Neuronal stem cell (in vitro differentiated cells): ENCODE measurements at places on chromosomes 1 and 21.

GRCh38 chr1:189656628-189657530 is 820.8 kb downstream of the BRINP3 start:
- no peak for DNase-seq

DNA sequence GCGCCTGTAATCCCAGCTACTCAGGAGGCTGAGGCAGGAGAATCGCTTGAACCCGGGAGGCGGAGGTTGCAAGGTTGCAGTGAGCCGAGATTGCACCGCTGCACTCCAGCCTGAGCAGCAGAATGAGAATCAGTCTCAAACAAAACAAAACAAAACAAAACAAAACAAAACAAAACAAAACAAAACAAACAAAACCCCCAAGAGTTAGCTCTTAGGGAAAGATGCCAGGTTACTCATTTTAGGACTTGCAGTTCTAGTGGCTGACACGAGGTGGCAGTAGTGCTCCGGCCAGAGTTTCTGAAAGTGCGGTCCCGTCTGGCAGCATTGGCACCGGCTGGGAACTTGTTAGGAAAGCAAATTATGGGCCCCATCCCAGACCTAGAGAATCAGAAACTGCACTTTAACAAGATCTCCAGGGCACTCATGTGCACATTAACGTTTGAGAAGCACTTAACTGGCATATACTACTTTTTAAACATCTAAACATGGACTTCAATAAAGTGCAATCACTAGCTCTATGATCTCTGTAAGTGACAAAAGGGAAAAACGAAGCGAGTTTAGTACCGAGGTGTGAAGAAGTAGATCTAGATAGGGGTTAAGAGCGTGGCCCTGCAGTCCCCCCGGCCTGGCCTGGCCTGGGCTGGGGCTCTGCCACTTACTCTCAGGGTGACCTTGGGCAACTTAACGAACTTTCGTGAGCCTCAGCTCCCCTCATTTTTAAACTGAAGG is 41.9 kb upstream of the TNFRSF1B start:
- peak; percentile 70 for DNase-seq

- DNase-seq: no peak
Measured at GRCh38 chr1:45411510-45411899, 71.3 kb upstream of the MUTYH start.

DNA sequence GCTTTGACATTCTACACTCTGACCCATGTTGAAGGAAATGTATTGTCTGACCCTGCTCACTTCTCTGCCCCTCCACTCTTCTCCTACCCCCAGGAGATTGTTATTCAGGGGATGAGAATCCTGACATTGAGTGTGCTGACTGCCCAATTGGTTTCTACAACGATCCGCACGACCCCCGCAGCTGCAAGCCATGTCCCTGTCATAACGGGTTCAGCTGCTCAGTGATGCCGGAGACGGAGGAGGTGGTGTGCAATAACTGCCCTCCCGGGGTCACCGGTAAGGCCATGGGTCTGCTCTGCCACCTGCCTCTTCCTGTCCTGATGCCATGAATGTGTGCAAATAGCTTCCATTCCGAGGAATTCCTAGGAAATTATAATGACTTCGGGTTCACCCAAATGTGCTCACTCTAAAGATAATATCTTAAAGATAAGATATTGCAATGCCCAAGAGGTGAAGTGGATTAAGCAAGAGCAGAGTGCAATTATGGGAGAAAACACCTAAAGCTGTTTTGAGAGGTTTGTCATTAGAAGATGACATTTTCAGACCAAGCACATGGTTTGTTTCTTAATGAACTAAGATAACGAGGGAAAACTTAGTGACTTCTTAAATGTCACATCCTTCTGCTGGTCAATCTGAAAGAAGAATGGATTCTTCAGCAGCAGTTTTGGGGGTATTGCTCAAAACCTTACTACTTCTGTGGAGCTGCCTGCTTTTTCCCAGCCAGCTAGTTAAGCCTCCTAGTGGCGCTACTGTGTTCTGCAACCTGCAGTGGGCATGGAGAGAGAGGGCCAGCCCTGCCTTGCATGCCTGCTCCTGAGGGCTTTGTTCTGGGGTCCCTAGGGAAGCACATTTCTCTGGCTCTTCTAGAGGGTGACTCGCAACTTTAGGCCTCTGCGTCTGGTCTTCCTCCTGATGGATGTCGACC is 41.6 kb downstream of the LAMC2 start:
- peak; percentile 49 for DNase-seq

DNA sequence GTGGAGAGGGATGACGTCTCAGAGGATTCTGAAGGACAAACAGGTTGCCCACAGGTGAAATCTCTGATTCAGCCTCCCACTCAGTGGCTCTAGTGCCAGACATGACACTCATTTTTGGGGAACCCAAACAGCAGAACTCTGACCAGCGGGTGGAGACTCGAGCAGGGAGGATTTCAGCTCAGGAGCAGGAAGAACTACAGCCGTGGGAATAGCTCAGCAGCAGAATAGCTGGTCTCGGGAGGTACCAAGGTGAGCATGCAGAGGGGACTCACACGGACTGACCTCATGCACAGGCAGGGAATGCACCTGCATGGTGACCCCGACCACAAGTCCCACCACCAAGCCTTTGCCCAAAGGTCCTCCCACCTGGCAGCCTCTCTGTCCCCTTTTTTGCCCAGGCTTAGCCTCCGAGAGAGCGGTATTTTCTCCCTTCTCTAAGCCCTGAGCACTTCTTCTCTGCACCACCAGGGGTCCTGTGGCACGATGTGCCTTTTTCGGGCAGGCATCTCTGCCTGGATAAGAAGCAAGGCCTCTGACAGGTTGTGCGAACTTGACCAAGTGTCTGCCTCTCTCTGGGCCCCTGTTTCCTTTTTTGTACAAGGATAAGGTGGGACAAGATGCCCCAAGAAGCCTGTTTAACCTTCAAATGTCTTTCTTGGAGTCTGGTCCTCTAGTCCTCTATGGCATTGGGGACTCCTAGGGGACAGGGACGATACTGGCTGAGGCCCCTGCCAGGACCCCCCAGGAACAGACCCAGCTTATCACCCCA is 8.8 kb upstream of the FGR start:
- no peak for DNase-seq

DNA sequence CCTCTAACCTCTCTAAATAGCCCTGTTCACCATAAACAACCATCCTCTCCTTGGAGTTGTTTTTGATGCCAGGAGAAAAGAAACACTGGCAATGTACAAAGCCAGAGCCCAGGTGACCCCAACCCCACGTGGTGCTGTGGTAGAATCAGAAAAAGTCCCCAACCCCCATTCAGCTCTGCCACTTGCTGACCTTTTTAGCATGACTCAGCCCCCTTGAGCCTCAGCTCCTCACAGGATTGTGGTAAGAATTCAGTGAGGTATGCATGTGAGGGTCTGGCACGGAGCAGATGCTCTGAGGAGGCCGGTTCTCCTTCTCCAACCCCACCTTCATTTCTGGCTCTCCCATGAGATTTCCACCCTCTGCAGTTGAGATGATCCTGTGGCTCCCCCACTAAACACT is 11.1 kb upstream of the CHI3L1 start:
- no peak for DNase-seq

GRCh38 chr1:244067893-244068292 is 16.8 kb downstream of the ZBTB18 start:
- DNase-seq: no peak

GRCh38 chr1:53306168-53306567 is 21.7 kb downstream of the LRP8 start:
- no peak for DNase-seq

GRCh38 chr21:38455403-38455802 is 42.9 kb downstream of the ERG start:
- DNase-seq: no peak

DNA sequence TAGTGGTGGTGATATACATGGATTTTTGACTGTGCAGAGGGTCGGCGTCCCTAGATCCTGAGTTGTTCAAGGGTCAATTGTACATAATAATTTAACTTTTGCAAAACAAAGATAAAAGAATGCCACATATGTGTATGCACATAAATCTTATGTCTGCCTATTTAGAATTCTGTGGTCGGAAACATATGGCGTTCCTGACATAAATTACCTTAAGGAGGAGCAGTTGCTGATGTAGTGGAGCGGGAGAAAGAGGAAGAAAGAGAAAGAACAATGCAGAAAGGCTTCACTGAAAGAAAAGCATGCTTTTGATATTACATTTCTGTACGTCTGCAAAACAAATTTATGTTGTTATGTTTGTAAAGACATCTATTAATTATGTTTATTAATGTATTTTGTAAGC is 40.0 kb downstream of the S1PR1 start:
- DNase-seq: no peak

GRCh38 chr1:212286556-212287131 is 1.4 kb downstream of the PPP2R5A start:
- no peak for DNase-seq

DNA sequence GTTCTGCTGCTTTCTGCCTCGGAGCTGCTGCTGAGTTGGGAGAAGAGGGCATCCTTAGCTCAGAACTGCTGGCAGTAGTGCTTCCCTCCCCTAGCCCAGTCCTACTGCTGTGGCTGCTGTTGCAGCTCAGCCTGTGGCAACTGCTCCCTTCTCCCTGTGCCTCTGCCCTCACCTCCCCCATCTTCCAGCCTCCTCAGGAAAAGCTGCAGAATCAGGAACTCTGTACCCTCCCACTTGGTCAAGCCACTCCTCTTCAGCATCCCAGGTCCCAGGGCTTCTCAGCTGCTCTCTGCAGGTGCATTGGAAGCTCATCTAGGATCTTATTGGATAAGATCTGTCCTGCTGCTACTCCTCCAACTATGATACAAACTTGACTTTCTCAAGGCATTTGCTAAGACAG is 316.7 kb downstream of the BRINP2 start:
- DNase-seq: no peak

- no peak for DNase-seq
Measured at GRCh38 chr21:29453511-29453910, 154.8 kb downstream of the BACH1 start.
